Stimulated activated naive B cell treated with anti-CD40 and anti-IgM and Interleukin-4, amounts not matched to agents 10 μg/mL and 1 μg/mL and 100 μg/mL, for 72 hours (primary cell): ENCODE measurements at places on chromosomes 6 and 20.
A peak's percentile ranks its signal among the peaks of the same experiment; 100 is the strongest.

DNA sequence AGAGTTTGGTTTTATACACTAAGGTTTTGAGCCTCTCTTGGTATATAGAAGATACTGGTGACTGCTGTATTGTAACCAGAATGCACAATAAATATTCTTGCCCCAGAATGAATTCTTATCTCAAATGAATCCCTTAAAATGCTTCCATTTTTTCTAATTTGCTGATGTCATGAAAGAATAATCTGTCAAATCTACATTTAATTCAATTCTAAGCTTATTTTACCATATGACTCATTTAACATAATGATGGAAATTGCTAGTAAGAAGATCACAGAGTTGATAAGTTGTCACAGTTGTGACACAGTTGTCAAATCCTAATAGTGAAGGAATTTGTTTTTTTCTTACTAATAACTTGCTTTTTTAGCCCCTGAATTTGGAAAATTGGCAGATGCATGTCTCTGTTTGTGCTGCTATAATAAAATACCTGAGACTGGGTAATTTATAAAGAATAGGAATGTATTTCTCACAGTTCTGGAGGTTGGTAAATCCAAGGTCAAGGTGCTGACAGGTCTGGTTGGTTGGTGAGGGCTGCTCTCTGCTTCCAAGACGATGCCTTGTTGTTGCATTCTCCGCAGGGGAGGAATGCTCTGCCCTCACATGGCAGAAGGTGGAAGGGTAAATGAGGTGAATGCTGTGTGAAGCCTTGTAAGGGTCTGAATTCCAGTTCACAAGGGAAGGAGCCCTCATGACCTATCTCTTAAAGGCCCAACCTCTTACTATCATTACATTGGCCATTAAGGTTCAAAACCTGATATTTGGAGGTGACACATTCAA is 4.7 kb downstream of the ECT2L start:
- DNase-seq = no peak

DNA sequence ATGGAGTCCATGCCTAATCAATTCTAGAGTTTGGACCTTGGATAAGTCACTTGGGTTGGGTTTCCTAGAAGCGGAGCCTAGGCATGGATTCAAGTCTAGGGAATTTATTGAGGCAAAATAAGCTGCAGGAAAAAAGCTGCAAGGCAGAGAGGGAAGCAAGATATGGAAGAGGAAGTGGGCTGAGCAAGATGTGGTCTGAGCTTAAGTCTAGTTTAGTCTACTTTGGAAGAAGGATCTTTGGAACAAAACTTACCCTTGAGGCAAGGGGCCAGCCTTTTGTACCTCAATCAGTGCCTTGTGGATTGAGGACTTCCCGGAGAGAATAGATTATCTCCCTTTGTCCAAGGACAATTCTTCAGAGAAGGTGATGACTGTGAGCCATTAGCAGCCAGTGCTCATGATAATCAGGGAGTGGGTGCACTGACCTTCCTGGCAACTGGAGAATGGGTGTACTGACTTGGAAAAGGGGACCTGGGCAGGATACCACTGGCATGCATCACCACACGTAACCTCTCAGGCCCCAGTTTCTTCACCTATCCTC is 10.9 kb downstream of the ZSCAN9 start:
- DNase-seq = no peak

GRCh38 chr6:85364344-85364743 is 85.5 kb upstream of the NT5E start:
- DNase-seq = no peak

GRCh38 chr6:63589952-63590411 is 17.7 kb downstream of the LOC128125822 start:
- DNase-seq = no peak

DNA sequence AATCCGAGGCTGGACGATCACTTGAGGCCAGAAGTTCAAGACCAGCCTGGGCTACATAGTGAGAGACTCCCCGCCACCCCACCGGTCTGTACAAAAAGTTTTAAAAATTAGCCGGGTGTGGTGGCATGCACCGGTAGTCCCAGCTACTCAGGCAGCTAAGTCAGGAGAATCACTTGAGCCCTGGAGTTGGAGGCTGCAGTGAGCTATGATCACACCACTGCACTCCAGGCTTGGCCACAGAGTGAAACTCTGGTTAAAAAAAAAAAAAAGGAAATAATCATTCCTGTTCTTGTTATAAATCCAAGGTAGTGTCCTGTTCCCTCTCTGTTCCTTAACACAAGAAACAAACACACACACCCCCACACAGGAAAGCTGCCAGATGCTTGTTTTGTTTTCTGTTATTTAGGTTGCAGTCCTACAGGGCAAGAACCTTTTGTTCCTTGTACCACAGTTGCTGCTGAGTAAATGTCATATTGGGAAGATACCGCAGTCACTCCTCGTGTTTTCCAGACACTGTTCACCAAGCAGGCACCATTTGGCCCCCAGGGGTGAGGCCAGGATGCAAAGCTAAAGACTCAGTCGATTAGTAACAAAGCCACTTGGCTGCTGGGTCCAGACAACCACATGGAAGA is 28.9 kb downstream of the ASIP start:
- DNase-seq = no peak

DNA sequence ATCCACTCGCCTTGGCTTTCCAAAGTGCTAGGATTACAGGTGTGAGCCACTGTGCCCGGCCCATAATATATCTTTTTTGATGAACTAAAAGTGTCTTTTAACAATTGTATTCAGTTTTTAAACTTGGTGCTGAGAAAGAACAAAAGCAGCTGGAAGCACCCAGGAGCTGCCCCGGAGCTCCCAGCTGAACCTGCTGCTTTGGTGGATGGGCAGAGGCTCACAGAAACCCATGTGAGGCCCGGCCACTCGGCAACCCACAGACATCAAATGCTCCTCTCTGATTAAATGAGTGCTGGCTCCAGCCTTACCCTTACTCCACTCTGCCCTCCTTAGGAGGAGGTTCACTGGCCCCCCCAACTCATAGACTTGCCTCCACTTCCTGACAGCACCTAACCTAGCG is 59.4 kb upstream of the FRMD1 start:
- DNase-seq = no peak

DNA sequence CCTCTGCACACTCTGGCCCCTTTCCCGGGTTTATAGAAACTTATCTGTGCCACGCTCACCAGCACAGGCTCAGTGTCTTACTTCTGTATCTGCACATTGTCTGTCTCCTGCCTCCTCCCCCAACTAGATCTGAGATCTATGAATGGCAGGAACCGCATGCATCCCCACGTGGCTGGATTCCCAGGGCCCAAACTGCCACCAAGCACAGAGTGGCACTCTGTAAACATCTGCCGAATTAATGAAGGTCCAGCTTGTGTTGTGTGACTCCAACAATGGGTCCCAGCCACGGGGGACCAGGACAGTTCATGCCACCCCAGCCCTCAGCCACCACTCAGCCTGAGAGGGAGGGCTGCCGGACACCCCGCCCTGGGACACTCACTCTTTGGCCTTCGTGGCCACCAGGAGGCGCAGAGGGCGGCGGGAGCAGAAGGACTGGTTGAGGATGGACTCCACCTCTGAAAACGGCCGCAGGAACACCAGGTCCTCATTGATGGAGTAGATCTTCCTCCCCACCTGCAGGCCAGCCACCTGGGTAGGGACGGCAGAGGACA is 171.1 kb downstream of the PREX1 start:
- no peak for DNase-seq

GRCh38 chr6:77383026-77383425 is 80.3 kb downstream of the HTR1B start:
- DNase-seq = no peak

DNA sequence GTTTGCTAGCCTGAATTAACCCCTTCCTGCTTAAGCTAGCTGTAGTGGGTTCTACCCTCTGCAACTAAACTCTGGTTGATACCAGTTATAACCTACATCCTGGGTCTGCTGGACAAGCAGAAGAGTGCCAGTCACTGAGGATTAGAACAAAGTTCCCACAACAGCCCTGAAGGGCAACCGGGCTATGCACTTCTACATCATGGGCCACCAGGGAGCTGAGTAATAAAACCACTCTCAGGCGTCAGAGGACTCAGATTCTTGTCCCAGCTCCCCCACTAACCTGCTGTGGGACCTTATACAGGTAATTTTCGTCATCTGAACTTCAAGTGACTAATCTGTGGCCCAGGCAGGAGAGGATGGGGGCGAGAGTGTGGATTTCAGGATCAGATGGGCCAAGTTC is 56.8 kb downstream of the EYA2 start:
- DNase-seq = no peak

- DNase-seq = no peak
Observed at GRCh38 chr20:64146301-64146935, 17.8 kb upstream of the MYT1 start.

DNA sequence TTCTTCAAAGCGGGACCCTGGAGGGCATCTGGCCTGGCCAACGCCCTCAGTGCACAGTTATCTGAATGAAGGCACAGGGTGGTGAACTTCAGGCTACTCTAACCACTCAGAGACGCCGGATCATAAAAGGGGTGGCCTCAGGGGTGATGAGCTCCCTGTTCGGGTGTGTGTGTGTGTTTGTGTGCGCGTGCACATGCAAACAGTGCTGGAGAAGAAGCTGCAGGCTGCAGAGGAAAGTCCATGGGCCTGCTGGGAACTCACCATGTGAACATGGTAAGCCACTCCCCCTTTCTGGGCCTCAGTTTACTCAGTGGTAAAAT is 42.0 kb downstream of the KIAA1755 start:
- DNase-seq = no peak

DNA sequence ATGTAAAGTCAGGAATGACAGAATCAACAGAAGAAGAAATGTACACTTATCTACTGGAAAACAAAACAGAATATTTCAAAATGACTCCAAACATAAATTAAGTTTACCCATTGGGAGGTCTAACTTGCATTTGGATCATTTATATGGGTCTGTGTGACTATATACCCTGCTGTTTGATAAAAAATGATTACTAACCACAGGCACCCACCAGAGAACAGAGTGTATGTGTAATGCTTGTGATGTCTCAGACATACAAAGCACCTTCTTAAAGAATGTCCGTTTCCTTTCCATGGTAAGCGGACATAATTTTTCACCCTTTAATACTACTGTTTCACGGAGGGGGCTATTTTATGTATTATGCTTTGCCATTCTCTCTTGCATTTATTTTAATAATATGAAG is 19.2 kb downstream of the SIM1 start:
- no peak for DNase-seq

DNA sequence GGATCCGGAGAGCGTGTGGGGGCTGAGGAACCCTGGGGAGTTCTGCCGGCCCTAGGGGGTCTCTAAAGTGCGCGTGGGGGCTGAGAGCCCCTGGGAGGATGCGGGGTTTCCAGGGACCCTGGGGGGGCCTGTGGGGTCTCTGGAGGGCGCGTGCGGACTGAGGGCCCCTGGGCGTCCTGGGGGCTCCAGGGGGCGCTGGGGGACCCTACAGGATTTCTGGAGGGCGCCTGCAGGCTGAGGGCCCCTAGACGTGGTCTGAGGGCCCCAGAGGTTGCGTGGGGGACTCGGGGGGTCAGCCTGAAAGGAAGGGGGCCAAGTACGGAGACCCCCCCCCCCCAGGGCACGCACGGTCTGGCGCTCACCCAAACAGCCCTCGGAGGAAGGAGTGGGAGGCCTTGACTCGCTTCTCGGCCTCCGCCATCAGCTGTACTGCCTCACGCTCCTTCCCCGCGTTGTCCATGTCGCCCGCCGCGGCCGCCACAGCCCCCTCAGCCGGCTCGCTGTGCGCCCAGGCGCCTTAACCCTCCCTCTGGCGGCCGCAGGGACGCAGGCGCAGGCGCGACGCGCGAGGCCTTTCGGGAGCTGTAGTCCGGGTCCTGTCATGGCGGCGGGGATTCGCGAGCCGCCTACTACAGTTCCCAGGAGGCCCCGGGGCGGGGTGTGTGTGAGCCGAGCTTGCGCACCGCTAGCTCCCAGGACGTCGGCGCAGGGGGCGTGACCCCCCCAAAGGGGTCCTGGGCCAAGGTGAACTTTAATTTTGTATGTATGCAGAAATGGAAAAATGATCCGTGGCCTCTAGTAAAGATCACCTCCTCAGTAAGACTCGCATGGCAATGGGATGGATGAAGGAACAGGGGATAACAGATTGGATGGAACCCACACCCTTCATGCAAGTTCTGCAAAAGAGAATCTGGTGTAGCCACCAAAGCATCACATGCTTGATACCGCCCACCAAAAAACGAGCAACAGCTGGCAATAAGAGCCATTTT is at the start of gene NAPB:
Gene NAPB, minus strand, starts transcription at position 546 of the 989 bp plus-strand sequence. Its CDS starts 86 bp downstream, at position 460.
- peak; percentile 93 for DNase-seq

DNA sequence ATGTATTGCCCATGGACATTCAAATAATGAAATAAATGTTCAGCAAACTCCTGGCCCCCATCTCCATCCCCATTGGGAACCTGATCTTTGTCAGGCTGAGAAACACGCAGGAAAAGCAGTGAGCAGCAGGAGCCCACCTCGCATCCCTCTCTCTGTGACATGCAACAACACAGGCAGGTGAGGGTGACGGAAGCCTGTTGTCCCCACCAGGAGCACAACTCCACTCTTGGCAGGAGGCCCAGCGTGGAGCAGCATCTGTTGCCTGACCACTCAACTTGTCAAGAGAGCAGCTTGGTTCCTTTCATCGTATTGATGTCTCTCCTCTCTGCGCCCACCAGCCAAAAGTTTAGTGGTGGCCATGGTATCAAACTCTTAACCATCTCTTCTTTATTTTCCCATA is 586.9 kb upstream of the ARID1B start:
- no peak for DNase-seq

GRCh38 chr6:1554141-1554475 is 55.6 kb upstream of the FOXC1 start:
- DNase-seq = no peak

DNA sequence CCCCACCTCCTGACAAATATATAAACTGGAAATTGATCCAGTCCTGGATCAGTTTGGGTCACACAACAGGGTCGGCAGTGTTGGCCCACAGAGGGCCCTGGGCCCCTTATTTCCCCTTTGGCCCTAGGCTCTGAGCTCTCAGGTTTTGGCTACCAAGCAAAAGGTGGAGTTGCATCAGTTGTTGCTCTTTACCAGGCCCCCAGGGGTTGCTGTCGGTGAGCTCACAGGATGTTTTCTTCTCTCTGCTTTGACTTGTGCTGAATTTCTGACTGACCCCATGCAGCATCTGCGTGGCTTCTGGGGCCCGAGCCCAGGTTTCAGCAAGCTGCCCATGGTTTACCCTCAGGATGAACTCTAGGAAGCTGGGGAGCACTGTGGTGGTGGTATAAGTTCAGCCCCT is 44.6 kb downstream of the PPARD start:
- no peak for DNase-seq

DNA sequence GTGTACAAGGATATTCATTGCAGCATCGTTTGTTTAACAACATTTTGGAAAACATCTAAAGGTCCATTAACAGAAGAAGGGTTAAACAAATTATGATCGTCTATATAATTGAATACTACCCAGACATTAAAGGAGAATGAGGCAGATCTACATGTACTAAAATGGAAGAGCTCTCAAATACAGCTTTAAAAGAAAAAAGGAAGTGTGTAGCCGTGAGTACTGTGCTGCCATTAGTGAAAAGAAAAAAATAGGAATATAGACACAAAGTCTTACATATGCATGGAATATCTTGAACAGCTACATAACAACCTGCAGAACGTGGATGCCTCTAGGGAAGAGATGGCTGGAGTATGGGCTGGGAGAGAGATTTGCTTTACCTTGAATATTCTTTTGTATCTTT is 37.9 kb downstream of the PRDM1 start:
- no peak for DNase-seq
